ENCODE measurements at places on chromosomes 2 and 18.
A peak's percentile ranks its signal among the peaks of the same experiment; 100 is the strongest.

GRCh38 chr18:32891797-32892196 lies 119.0 kb upstream of the KLHL14 start:
- no peak for ATAC-seq

GRCh38 chr18:58691256-58691655 lies 20.0 kb downstream of the MALT1 start:
- ATAC-seq, result no peak

- no peak for ATAC-seq
These were observed 6.7 kb upstream of the ESPNL start for GRCh38 chr2:238093181-238094140.

DNA sequence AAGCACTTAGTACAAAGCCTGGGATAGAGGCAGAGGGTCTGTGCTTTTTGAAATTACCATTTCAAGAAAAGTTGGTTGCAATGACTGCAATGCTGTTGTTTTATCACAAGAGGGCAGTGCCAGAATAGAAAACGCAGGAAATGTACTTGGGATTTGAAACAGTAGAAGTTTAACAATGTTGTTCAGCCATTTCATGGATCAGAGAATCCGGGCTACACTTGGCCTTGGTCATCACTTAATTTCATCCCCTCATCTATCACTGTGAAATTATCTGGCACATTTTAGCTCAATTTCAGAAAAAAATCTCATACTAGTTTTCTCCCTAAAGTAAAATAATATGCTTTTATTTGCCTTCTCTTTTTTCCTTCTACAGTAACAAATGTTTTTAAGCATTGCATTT lies 70.8 kb downstream of the RAPGEF4 start:
- ATAC-seq, result peak; percentile 88

DNA sequence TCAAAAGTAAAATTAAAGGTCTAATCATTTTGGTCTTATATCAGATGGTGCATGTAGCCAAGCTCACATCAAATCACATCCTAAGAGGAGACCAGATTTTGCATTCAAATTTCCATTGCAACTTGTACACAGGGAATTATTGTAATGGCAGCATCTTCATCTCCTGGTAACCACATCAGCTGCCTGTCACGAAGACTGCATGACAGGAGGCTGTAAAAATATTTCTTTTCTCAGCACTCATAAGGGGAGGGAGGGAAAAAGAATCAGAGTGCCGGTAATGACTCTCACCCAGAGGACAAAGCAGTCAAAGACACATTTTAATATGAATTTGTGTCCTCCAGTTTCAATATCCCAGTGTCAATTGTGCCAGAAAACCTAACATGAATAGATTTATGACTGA lies 216.7 kb downstream of the TMEM163 start:
- no peak for ATAC-seq

GRCh38 chr2:85506768-85507181 lies 32.2 kb upstream of the MAT2A start:
- ATAC-seq, result no peak

DNA sequence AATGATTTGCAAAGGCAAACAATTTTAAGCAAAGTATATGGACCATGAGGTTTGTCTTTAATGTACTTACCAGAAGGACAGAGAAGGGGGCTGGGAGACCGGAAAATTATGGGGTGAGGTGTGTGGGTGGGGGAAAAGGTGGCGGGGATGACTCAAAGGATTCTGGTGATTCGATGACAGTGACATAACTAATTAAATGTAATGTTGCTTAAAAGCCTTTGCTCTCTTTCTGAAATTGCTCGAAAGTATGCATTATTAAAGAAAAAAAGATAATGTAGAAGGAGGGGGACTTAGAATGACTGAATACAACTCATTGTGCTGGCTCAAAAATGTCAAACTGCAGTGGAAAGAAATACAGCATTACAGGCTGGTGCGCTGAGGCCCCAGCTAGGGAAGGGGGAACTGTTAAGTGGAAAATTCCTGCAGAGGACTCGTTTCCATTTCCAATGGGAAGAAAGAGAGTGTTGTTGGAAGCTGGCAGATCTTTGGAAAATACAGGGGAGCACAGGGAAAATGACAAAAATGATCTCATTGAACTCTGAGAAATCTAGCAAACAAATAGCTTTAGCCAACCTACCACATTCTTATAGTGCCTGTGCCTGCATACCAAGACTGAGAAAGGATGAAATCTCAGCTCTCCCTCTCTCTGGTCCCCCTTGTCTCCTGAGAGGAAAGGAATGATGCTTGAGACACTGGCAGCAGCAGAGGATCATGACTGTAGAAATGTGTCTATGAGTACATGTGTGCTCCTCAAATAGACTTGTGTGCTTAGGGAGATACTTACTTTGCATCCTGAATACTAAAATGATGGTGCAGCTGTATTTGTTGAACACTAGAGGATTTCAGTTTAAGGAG lies 632.4 kb downstream of the NYAP2 start:
- peak; percentile 68 for ATAC-seq

DNA sequence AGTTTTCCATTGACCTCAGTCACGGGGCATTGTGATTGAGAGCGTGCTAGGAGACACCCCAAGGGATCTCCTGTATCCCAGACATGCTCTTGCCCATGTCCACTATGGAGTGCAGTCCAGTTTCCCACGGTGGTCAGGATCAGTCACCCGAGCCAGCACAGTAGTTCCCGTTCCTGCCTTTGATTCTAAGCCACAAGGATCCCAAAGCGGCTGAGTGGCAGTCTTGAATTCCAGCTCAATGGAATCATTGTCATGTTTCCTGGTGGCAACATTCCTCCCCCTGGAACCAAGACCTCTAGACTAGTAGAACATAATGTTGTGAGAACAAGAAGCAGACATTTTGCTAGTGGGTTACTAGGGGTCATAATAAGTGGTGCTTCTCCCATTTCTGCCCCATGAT lies 154.3 kb downstream of the SEPTIN10 start:
- no peak for ATAC-seq

DNA sequence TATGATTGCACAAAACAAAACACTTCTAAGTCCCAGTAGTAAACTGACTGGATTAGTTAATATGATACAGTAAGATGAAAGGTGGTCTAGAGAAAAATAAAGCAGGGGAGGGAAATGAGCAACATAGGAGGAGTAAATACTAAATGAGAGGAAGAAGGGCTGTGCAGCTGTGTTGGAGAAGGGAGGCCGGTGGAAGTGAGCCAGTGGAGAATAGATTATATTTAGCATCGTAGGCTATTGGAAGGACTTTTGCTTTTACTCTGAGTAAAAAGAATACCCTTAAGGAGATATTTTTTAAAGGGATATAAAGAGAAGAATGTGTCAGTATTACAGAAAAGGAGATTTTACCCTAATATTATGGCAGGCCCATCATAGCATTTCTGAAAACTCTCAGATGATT lies 12.7 kb downstream of the WDR75 start:
- ATAC-seq, result no peak

DNA sequence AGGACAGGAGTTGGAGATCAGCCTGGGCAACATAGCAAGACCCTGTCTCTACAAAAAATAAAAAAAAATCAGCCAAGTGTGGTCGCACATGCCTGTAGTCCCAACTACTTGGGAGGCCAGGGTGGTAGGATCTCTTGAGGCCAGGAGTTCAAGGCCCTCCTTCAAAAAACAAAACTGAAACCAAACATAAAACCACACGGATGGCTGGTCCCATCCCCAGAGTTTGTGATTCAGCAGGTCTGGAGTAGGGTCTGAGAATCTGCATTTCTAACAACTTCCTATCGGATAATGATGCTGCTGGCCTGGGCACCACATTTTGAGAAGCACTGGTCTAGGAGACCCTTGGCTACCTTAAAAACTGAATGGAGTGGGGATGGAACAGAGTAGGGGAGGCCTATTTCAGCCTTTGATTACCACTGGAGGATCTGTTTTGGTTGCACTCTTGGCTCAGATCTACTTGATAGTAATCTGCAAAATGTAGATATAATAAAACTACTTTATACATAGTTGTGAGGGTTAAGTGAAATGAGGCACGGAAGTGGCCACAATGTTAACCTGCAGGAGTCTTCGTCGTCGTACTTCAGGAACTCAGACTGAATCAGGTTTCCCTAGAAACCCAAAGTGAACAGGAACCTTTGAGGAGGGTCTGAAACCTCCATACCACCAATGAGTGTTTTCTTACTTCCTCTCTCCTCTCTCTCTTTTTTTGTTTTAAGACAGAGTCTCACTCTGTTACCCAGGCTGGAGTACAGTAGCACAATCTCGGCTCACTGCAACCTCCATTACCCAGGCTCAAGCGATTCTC lies 25.5 kb upstream of the NFE2L2 start:
- no peak for ATAC-seq

DNA sequence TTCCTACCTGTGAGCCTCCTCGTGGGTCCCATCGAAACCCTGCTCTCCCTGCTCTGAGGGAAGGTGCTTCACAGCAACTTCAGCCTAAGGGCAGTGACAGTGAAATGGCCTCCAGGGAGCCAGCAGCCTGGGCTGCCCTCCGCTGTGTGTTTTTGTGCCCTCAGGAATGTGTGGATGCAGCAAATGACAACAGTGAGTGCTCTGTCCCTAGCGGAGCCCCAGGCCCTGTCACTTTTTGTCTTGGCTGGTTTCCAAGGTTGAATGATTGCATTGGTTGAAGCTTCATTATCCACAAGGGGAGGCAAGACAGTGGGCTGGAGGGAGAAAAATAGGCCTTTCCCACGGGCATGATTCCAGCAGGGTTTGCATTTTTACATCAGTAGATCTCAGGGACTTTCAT lies 42.9 kb downstream of the STON1 start:
- ATAC-seq, result no peak

DNA sequence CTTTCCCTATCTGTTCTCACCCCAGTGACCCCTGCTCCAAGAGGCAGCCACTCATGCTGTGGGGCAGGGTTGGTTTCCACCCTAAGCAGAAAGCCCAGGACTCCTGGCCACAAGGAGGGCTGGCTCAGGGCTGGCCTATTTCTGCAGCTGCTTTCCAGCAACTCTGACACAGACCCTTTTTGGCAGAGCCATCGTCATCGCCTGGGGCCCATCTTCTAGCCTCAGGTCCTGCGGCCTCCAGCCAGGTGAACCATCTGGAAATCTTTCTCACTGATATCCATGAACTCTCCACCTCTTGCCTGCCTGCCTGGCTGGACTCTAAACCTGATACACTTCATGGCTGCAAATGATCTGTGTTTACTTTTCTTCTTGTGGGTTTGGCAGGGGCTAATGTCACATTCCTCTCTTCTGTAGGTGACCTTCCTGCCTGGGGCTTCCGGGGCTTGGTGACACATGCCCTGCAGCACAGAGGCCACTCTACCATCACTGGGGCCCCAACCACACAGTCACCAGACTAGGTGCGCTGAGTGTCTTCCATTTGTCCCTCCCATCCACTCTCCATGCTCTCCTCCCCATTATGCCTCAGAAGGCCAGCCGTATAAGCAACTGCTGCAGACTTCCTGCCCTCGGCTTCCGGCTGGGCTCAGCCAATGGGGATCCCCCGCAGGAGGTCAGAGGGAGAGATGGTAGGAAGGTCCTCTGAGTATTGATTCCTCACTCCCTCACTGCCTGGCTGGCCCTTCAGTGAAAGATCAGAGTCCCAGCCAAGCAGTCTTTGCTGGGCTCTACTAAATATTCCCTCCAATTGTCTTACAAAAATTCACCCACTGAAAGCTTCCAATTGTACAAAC lies 9.7 kb upstream of the COPS8 start:
- no peak for ATAC-seq

- no peak for ATAC-seq
These were observed 935.9 kb upstream of the LRATD1 start for GRCh38 chr2:13696601-13697000.

- no peak for ATAC-seq
These were observed 62.5 kb downstream of the TGOLN2 start for GRCh38 chr2:85265304-85265703.

- no peak for ATAC-seq
These were observed 587 bp downstream of the MEIS1 start for GRCh38 chr2:66435549-66435875.

DNA sequence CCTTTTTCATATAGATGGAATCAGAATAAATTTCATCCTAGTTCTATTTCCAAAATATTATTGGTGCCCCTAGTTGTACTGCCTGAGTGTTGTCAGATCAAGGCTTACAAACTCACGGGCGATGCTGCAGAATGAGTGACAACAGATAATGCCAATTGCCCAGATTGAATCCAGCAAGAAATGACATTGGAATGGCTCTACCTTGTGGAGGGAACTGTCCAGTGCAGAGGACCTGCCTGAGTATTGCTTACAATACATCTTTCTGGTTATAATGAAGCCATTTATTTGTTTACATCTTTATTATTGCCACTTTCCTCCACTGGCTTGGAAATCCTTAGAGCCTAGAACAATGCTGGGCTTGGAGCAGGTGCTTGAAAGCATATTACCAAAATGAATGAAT lies 7.8 kb upstream of the IL1R2 start:
- peak; percentile 54 for ATAC-seq

- ATAC-seq, result no peak
These were observed 202.7 kb downstream of the NYAP2 start for GRCh38 chr2:225602205-225602604.

DNA sequence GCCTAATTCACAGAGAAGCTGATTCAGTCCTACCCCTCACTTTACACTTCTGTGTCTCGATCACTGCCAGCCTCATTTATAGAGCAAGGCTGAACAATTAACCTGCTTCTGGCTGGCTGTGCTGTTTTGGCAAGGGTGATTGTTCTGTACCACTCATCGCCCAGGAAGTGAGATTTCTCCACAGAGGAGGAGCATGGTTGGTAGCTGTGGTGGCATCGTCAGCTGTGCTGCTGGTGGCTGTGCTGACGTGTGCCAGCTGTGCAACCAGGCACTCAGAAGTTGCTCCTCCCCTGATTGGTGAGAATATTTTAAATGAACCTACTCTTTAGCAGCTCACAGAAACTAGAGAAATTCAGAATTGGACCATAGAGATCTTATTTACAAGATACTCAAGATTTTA lies 158.3 kb downstream of the EML6 start:
- no peak for ATAC-seq

GRCh38 chr2:73111073-73112025 lies 1.4 kb downstream of the RAB11FIP5 start:
- ATAC-seq, result peak; percentile 29

DNA sequence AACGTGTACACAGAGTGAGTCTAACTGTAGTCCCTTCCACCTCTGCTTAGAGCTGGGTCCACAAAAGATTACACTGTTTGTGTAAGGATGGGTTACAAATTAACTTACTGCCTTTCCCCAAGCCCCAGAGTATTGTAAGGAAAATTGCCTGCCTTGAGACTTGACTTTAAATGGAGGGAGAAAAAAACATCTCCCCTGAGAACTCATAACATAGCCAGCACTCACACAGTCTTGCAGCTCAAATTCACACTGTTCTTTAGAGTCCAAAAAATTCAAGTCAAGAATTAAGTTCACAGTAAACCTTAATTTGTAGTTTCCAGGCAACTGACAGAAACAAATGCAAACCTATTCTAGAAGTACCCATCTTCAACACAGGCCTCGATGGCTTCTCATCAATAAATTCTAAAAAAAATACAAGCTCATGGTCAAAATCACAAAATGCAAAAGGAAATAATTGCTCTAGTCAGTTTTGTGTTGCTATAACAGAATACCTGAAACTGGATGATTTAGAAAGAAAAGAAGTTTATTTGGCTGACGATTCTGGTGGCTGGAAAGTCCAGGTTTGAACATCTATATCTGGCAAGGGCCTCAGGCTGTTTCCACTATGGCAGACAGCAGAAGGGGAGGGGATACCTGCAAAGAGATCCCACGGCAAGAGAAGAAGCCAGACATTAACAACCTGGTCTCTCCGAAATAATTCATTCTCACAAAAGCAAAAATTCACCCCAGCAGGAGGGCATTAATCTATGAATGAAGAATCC lies 34.6 kb upstream of the TMEM17 start:
- no peak for ATAC-seq
